ENCODE measurements at places on chromosomes 7 and 10.
A peak's percentile ranks its signal among the peaks of the same experiment; 100 is the strongest.

GRCh38 chr10:17649836-17650235 is 5.9 kb downstream of the STAM start:
- DNase-seq: no peak

GRCh38 chr10:124756156-124756903 is 12.2 kb upstream of the FAM53B start:
- DNase-seq: no peak

DNA sequence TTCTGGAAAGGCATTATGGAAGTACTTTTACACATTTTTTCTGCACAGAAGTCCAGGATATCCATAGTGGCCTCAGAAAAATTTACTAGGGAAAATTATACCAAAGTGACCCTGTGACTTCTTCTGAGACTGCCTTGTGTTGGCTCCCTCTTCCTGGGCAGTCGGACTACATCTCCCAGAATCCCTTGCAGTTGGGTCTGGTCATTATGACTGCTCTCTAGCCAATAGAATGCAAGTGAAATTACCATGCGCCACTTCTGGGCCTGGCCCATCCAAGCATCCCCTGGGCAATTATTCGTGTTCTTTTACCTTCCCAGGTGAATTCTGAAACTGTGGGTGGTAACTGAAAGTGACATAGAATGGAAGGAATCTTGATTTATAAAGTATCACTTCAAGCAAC is 430.9 kb downstream of the ACTR3B start:
- peak; percentile 36 for DNase-seq

- no peak for DNase-seq
These were observed 138.6 kb downstream of the SORCS3 start for GRCh38 chr10:104779701-104780100.

DNA sequence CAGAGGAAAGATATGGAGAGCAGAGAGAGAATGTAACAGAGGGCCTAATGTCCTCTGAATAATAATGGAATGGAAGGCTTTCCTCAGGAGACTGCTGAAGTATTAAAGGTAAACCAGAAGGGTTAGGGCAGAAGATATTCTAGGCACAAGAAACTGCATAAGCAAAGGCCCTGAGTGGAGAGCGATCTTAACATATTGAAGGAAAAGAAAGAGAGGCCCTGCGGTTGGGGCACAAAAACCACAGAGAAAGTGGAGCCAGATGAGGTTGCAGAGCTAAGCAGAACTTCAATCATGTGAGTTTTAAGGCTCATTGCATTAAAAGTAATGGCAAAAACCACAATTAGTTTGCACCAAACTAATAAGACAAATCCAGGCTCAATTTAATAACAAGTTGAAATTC is 115.8 kb upstream of the VSTM2A start:
- no peak for DNase-seq

DNA sequence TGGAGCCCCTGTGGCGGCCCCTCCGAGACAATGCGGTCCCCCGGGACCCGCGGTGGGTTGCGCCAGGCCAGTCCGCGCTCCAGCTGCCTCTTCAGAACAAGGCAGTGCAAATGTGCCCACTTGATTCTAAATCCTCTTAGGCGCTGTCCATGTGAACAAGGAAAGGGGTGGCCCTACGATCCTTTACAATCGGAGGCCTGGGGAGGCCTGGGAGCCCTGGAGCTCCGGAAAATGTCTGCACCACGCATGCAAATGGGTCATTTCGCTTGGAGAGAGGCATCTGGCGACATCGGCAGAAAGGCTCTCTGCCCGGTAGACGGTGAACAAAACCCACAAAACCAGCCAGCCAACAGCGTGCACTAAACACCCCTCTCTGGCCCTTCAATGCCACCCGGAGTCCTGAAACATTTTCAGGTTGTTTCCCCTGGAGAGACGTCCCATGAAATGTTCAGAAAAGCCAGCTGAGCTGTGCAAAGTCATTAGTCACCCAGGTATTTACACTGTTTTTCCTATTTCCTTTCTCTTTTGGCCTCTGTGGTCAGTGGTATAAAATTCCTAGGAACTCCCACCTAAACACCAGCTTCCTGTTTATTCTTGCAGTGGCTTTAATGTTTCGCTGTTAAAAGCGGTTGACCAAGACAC is 102.8 kb upstream of the ZNF438 start:
- DNase-seq: no peak

DNA sequence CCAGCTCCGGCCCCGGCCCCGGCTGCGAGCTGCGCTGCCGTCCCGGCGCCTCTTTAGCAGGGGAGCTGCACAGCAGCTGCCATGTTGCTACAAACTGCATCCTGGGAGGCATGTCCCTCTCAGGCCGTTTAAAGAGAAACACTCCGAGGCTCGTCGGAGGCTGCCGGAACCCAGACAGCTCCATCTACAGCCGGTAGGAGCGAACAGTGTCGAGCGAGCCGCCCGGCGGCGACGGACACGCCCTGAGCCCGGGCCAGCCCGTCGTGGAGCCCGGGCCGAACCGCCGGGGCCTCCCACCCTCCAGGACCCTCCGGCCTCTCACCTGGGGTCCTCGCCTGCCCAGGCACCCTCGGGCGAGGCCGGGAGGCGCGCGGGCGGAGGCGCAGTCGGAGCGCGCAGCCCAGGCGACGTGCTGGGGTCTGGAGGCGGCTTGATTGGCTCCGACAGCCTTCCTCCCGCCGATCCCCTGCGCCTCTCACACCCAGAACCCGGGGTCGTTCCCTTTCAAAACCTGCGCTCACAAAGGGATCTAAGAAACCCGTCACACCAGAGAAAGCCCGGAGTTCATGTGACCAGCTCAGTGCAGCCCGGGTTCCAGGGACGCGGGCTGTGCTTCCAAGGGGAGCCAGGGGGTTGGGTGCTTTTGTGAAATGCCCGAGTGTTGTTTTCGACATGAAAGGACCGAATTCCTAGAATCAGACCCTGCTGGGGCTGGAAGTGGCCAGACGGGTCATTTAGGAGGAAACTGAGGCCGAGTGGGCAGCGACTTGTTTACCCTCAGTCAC is at the start of gene ZNF777:
TSS of gene ZNF777 (minus strand) at position 570 of the 785 bp plus-strand sequence. CDS start 5,040 bp downstream, outside the sequence.
- peak; percentile 71 for DNase-seq

DNA sequence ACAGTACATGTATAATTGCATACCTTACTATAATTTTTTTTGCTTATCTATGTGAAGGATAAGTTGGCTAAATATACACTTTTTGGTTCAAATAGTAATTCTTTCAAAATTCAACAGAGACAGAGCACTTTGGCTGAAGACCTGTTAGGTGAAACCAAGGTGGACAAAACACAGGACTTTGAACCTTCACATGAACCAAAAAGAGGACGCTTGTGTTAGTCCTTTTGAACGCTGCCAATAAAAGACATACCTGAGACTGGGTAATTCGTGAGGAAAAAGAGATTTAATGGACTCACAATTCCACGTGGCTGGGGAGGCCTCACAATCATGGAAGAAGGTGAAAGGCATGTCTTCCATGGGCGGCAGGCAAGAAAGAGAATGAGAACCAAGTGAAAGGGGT is 4.7 kb upstream of the AGMO start:
- DNase-seq: no peak

DNA sequence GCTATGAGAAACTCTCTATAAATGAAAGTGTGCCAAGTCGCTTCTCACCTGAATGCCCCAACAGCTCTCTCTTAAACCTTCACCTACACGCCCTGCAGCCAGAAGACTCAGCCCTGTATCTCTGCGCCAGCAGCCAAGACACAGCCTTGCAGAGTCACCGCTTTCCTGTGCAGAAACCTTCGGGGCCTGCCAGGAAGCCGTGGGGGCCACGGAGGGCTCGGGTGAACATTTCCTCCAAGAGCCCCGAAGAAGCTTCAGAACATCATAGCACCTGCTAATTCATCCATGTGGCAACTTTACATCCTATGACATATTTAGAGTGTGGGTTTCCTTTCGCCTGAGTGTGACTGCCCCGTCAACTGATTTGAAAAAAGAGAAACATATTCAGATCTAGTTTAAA is 55.7 kb upstream of the PRSS58 start:
- DNase-seq: no peak

DNA sequence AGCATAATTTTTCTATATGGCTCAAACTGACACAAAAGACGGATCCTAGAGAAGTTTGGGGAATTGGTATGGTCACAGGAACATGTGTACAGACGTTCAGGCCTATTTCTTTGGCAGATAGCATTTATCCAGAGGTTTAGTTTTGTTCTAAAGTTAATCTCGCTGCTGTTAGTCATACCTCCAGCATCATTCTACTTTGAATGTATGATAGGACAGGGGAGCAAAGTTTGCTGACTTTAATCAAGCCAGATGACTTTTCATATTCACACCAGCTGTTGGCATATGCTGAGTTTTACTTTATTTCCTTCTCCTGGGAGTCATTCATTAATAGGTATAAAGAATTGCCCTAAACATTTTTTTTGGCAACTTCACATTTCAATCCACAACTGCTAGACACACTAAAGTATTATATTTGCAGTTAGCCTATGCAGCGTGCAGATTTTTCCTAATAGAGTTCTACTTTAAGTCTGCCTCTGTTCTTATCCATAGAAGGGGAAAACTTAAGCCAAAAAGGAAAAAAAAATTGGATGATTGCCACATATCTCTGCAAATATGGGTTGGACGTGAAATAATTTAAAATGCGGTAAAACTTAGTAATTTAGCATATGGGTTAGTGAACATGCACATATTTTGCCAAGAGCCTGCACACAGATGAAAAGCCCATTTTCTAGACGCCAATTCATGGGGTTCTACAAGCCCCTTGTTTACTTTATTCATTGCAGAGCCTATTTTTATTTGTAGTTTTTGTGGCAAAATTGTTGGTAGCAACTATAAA is 213.1 kb downstream of the C7orf25 start:
- DNase-seq: no peak

- no peak for DNase-seq
These were observed 72.0 kb downstream of the KAT6B start for GRCh38 chr10:74898201-74898976.

DNA sequence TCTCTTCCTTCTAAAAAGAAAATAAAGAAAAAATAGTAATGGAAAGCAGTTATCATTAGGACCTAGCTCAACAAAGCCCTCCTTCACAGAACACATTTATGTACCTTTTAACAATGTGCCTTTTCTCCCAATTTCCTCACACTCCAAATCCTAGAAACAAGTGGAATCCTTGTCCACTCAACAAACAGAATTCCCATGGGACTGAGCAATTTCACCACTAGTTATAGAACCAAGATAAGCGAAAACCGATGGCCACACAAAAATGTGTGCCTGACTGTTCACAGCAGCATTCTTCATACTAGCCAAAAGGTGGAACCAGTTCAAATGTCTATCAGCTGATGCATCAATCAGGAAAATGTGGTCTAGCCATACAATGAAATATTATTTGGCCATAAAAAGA is 17.3 kb downstream of the DCLRE1C start:
- DNase-seq: no peak

DNA sequence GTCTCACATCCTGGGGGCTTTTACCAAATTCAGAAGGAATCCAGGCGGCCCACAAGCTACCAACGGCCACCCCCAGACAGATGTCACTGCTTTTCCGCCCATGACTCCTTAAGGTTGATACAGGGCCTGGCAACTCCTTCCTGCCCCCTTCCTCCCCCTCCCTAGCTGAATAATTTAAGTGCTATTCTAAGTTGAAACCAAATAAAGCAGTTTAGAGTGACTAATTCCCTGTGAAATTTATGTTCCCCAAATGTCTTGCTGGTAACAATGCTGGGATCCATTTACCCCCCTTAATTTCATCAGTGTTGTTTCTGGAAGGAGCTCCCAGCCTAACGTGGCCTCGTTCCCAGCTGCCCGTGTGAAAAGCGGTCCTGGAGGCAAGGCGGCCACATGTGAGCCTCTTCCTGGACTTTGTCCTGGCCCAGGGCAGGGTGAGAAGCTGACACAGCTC is 109.6 kb downstream of the TMEM130 start:
- DNase-seq: no peak

DNA sequence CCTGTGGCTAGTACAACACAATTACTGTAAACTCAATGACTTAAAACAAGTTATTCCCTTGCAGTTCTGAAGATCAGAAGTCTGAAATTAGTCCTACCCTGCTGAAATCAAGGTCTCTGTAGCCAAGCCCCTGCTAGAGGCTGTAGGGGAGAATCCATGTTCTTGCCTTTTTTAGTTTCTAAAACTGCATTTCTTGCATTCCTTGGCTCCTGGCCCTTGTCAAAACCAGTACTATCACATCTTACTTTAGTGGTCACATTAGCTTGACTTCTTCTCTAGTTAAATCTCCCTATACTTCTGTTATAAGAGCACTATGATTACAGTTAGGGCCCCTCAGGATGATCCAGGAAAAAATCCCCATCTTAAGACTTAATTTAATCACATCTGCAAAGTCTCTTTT is 567.0 kb downstream of the GFRA1 start:
- no peak for DNase-seq

- no peak for DNase-seq
These were observed 93.2 kb upstream of the KIF5B start for GRCh38 chr10:32149252-32149955.

GRCh38 chr7:140676306-140676705 is 3.6 kb downstream of the ADCK2 start:
- no peak for DNase-seq

GRCh38 chr10:77555591-77556212 is 81.9 kb downstream of the KCNMA1 start:
- no peak for DNase-seq

- peak; percentile 30 for DNase-seq
These were observed 443.2 kb upstream of the SEMA3A start for GRCh38 chr7:84637568-84638338.
